Stimulated activated CD4-positive, alpha-beta T cell treated with anti-CD3 and anti-CD28 coated beads, Interleukin-12 subunit alpha, Interleukin-12 subunit beta, amount 100 ng/mL, for 48 hours (primary cell): ENCODE measurements at places on chromosomes 5 and 9.
A peak's percentile ranks its signal among the peaks of the same experiment; 100 is the strongest.

DNA sequence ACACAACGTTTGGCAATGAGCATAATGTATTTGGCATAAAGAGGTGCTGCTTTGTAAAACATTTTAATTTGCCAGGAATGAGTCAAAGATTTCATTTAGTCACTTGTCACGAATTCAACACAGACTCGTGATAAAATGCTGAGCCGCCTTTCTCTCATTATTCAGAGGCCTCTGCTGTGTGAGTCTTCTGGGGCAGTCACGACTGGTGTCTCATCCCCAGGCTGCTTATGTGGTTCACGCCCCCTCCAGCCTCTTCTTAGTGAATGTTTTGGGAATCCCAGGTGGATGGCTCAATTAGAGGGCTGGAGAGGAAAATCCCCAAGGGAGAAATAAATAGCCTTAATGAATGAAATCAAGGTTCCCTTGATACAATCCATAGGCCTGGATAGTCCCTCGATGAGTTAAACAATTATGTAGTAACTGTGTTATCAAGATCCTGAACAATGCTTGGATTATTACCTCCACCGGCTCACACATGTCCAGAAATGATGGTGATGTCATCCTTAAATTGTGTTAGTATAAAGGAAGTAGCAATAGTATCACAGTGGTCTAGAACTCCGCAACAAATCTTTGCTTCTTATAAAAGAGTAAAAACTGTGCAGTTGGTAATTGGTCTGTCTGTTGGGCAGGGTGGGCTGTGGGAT is 192.1 kb upstream of the ADAMTS16 start:
- no peak for DNase-seq

DNA sequence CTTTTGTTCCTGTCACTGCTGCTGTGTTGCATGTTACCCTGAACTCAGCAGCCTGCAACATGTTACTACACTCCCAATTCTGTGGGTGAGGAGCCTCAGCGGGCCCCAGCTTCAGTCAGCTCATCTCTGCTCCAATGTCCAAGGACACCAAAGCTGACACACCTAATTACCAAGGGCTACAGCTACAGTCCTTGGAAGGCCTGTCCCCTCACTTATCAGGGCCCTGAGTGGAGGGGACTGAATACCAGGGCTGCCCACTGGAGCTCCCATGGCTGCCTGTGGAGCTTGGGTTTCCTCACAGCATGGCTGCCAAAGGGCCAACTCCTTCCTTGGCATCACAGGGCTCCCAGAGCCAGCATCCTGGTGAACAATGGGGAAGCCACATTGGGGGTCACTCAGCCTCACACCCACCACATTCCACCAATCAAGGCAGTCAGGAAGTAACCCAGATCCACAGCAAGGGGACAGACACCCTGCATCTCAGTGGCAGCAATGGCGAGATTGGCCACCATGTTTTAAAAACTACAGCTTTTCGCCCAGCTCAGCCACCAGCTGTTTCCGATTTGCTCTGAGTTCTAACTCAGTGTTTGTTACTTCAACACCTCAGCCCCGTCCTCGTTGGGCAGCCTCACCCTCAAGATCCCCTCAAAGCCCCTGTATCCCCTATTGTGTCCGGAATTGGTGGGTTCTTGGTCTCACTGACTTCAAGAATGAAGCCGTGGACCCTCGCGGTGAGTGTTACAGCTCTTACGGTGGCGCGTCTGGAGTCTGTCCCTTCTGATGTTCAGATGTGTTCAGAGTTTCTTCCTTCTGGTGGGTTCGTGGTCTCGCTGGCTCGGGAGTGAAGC is 18.9 kb downstream of the SEMA4D start:
- DNase-seq = peak; percentile 56

GRCh38 chr5:89417990-89418389 is 535.0 kb upstream of the MEF2C start:
- no peak for DNase-seq

- no peak for DNase-seq
Observed at GRCh38 chr9:135347461-135347860, 132.1 kb upstream of the PPP1R26 start.

DNA sequence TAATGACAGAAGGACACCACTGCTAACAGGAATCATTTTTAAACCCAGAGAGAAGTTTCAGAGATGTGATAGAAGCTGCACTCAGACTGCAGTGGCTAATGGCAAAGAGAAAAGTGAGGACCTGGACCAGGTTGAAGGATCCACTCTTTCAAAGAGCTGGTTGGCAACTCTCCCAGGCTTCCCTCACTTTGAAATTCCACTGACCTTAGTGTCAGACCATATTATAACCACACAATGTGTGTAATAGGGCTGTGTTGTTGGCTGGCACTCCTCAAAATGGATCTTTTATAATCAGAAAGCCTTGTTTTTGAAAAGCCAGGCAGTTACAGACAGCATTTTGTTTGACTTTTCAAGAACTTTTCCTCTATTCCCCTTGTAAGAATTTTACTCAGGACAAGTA is 280.7 kb downstream of the PRELID2 start:
- DNase-seq = no peak

DNA sequence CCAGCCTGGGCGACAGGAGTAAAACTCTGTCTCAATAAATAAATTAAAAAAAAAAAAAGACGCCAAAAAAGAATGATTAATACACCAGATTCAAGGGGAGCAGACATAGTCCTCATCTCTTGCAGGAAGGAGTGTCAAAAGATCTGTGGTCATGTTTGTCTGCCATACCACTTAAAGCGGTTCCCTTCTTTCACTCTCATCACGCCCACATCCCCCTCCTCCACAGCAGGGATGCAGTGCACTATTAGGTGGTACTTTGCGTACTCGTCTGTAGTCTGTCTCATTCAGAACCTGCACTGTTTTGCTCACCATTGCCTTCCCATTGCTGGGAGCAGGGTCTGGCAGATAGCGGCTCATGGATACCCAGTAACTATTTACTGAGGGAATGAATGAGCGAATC is 11.2 kb downstream of the CDHR2 start:
- no peak for DNase-seq

DNA sequence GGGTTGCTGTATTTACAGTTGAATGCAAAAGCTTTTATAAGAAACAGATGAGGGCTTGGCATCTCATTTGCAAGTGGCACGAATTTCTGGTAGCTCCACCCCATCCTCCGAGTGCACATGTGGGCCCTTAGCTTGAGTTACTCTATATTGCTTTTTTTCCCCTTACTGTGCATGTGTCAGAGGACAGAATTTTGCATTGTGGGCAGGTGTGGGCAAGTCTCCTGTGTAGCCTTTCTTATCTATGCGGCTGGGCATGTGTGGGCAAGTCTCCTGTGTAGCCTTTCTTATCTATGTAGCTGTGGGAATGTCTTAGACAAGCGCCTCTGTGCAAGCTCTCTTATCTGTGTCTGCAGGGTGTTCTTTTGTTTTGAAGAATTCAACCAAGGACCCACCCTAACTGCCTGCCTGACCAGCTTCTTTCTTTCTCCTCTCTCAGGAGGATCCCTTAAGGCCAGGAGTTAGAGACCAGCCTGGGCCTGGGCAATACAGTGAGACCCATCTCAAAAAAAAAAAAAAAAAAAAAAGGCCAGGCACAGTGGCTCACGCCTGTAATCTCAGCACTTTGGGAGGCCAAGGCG is 34.1 kb upstream of the SIL1 start:
- DNase-seq = no peak

DNA sequence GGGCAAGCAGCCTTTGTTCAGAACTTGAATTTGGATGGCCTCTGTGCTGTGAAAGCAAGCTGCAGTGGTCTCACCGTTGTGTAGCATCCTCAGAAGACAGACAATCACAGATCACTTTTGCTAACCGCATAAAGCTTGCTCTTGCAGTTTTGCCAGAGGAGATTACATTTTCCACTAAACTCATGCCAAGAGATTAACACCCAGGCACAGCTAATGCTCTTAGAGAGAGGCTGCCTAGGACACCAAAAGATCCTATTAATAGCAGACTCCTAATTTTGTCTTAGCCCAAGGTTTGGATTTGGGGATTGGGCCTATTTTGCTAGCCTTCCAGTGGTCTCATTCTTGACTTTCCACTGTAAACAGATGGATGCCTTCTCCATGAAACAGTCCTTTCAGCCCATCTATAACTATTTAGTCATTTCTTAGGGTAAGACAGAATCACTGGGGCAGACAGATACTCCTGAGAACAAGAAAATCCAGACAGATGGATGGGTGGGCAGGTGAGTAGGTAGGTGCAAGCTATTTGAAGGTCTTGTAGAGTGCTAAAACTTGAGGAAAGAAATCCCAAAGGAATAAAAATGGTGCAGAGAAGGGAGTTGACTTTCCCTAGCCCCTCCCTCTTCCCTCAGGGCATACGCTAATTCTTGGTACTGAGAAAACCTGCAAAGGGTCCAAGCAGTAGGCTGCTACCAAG is 506.2 kb downstream of the SPOCK1 start:
- no peak for DNase-seq
